Activated T-cell treated with anti-CD3 and anti-CD28 coated beads, Interleukin-2, amount 50 U/mL, for 4 hours (primary cell): ENCODE measurements at places on chromosomes 6 and 20.

DNA sequence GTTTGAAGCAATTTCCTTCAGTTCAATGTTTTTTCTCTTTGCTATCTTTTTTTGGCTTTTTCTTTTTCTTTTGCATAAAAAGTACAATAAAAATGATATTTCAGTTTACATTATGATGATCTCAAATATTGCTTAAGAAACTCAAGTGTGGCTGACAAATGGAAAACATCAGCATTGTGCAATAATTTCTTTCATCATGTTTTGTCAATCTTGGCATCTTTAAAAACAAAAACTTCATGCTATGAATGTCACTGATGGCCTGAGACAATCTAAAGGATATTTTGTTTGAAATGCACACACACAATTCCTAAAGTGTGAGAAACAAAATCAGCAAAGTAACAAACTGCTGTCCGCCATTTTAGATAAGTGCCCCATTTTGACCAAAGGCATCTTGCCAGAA lies 13.9 kb upstream of the MTCL3 start:
- no peak for DNase-seq

DNA sequence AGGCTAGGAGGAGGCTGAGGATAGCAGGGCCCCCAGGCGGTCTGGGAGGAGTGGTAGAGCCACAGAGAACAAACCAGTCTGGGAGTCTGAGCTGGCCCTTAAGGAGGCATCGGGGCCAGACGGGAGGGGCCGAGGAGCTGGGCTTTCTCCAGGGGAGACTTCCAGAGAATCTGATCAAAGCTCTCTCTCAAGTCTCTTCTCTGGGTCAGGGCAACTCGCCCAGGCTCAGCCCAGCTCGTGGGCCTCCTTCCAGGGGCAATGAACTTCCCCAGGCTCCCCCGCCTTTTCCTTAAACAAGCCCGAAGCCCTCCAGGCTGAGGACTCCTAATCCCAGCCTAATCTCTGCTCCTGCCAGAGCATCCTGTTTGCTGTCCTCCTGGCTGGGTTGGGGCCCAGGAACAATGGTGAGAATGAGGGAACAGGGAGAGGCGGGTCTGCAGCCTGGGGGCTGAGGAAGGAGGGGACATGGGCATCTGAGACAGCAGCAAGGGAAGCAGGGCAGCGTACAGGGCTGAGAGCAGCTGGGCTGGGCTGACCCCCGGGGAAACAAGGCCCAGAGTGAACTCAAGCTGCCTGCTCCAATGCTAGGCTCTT lies 173.6 kb downstream of the ANKRD60 start:
- DNase-seq = no peak

DNA sequence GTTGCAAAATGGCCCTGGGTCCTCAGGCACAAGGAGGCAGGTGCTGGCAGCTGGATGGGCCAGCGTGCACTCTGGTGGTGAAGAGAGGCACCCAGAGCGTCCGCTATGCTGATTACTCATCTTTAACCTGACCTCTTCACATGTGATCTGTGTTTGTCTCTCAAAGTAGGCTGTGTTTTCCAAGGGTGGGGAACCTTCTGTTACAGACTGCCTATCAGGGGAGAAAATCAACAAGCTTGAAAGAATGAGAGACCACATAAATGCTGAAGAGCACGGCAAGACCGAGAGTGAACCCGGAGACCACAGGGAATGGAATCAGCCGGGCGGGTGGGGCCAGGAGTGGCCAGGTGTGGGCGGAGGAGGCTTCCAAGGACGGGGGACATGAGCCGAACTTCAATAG lies 16.2 kb downstream of the BNIP5 start:
- no peak for DNase-seq

- no peak for DNase-seq
Measured at GRCh38 chr6:89032599-89032998, 48.0 kb upstream of the PNRC1 start.

- no peak for DNase-seq
Measured at GRCh38 chr6:81451787-81452186, 300.7 kb downstream of the TENT5A start.

- DNase-seq = no peak
Measured at GRCh38 chr20:17671011-17671410, 11.0 kb downstream of the RRBP1 start.

DNA sequence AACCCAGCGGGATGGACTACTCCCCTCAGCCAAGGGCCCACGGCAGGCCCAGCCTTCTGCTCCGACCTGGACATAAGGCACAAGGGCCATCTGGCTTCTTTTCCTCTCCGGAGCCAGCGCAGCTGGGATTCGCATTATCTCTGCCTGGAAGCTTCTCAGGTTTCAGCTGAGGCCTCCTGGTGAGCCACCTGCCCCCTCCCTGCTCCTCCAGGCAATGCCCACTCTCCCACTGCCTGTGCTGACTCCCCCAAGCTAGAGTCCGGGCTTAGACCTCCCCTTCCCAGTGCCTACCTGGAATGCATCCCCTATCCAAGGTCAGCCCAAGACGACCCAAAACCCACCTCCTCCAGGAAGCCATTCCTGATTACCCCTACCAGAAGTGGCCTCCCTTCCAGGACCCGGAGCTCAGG lies 60.7 kb downstream of the EZR start:
- no peak for DNase-seq

DNA sequence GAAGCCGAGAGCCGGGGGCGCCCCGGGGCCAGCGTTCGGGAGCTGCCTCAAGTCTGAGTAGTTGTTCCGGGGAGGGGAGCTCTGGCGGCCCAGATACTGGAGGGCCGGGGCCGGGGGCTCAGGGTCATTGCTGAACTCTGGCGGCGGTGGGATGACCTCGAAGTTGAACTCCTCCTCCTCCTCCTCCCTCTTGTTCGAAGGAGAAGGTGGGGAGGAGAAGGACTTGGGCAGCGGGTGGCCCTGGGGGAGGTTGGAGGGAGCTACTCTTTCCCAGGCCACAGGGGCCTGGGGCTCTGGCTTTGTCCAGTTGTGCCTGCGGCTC lies 37.7 kb downstream of the C6orf132 start:
- no peak for DNase-seq

GRCh38 chr20:15760001-15760621 lies 813.1 kb downstream of the KIF16B start:
- no peak for DNase-seq

DNA sequence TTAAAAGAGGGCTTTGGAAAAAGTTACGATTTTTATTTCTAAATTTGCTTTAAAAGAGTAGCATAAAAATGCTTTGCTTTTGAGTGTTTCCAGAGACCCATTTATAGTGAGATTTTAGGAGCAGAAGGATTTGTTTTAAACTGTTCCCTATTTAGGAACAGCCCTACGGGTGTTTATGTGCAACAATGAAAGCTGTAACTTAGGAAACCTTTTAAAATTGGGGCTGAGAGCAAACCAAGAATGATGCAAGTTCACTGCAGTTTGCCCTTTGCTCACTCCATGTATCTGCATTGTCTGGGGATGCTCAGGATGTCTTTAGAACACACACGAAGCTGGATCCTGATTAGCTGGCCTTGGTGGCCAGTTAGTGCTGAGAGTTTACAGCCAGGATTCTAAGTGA lies 40.9 kb downstream of the GHRH start:
- no peak for DNase-seq

DNA sequence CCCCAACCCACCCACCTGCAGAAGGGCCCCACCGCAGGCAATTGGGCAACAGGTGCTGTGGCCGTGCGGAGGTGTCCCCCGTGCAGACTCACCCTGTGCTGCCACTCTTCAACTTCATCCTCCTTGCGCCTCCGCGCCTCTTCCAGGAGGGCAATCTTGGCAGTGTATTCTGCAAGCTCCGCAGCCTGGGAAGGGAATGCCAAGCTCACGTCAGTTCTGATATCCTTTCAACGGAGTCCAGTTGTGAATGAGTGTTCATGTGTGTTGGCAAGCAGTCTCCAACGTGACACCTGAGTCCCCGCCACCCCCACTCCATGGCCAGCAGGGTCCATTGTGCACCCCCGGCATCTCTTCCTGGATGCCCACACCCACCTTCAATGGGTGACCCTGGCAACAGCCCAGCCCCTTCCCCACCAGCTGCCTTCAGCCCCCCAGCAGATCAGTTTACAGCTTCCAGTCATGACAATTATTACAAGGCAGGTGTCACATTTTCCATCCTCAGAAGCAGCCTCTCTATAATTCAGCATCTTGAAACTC lies 49.9 kb downstream of the EZR start:
- no peak for DNase-seq

GRCh38 chr6:36683656-36684446 lies 5.3 kb downstream of the CDKN1A start:
- no peak for DNase-seq

DNA sequence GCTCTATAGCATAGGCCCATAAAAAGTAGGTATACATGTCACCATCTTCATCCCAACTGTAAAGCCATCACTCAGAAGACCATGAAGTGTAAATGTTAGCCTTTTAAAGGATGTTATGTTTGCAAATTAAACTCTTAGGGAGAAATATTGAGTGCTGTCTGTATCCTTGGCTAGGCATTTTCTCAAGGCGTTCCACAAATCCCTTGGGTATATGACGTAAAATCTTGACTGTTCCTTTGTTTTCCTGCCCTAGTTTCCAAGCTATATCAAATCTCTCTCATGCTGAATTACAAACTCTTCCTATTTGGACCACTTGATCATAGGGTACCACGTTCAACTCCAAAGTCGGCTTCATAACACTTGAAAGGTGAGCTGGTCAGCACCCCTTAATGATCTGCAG lies 486.2 kb downstream of the HDGFL1 start:
- DNase-seq = no peak

GRCh38 chr6:74447013-74447412 lies 751.0 kb downstream of the CD109 start:
- no peak for DNase-seq

- no peak for DNase-seq
Measured at GRCh38 chr6:94584211-94584610, 993.1 kb upstream of the MANEA start.

GRCh38 chr20:35947489-35947888 lies 6.8 kb downstream of the SCAND1 start:
- no peak for DNase-seq

GRCh38 chr6:36460916-36461315 lies 18.1 kb downstream of the KCTD20 start:
- no peak for DNase-seq

DNA sequence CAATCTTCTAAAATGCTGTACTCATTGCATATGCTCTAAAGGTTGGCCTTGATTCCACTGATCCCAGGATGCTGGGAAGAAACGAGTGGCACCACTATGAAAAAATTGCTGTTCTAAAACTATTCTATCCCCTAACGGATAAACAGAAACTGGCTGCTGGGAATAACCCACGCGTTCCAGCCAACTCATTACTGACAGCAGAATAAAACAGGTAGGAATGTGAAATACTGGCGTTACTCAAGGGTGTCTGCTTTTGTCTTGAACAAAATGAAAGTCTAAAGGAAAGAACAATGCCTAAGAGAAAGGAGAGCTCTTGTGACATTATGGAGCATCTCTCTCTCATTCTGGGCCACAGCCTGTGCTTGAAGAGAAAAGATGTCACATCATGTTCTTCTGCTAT lies 26.1 kb downstream of the GPR63 start:
- DNase-seq = no peak

- no peak for DNase-seq
Measured at GRCh38 chr6:20875369-20875963, 341.2 kb downstream of the CDKAL1 start.

DNA sequence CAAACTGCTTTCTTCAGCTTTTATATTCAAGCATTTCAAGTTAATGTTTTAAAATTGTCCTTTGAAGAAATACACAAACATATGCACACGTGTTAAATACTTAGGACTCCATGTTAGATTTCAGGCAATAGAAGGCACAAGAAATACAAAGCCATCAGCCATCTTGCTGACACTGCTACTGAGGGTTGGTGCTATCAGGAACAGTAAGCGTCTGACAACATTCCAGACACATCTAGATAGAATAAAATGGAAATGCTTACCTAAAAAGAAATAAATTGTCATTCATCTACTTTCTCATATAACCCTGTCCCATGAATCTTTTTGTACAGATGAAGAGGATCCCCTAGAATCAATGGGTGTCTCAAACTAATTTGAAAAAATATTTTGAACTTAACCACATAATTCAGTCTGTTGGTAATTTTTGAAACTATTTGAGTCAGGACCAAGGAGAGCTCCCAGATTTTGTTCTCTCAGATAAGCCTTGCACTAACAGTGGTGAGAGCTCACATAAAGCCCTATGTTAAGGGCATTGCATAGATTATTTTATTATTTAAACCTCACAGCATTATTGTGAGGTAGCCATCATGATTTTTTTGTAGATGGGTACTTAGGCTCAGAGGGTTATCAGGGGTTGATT lies 631.1 kb upstream of the POU3F2 start:
- DNase-seq = no peak

- DNase-seq = no peak
Measured at GRCh38 chr20:46787991-46788762, 78.7 kb downstream of the SLC2A10 start.

GRCh38 chr6:15881150-15881549 lies 218.3 kb upstream of the DTNBP1 start:
- no peak for DNase-seq

GRCh38 chr6:3088446-3088845 lies 20.2 kb downstream of the RIPK1 start:
- DNase-seq = no peak

GRCh38 chr6:159312206-159312605 lies 143.0 kb downstream of the FNDC1 start:
- DNase-seq = no peak

DNA sequence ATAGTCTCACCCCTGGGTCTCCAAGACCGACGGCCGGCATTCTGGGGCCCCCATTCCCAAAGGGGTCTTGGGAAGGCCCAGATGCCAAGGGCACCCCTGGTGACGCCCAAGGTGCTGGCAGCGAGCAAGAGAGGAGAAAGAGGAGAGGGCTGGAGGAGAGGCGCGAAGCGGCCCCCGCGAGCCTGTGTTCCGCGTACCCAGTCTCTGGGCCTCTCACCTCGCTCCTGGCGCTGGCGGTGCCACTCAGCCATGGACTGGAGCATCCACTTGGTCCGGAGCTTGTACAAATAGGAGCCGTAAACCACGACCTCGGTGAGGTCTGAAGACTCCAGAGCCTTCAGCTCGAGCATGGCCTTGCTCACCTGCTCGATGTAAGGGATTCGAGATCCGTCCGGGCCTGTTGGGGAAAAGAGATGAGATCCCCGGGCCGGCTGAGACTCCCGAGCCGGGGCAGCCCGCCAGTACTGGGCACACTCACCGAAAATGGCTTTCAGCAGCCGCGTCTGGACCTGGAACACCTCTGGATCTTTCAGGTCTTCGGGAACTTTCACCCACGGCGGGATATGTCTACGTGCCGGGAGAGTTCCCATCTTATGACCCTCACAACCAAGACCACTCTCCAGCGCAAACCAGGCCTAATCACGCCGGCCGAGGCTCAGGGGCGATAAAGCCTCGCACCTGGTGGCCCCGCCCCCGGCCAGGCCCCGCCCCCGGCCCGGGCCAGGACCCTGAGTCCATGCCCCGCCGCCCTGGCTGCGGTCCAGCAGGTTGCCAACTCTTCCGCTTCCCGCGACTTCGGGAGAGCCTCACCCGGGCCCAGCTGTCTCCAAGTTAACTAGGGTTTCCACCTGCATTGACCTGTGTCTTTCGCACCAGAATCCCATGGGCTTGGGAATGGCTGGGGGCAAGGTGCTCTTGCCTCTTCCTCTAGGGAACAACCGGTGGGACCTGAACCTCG lies at the start of gene DPPA5:
TSS of gene DPPA5 (minus strand) at position 641 of the 958 bp plus-strand sequence. CDS start at position 590, 51 bp downstream.
- no peak for DNase-seq
